ENCODE measurements at places on chromosomes 4 and X. TPM values are rescaled to one million over a fixed set of nuclear protein-coding genes. Genes with fewer than 3 reads are reported as not detected.

MAGEE1 gene
- polyA plus RNA-seq = 4.5 TPM

- DNase-seq = no peak
Measured at GRCh38 chrX:95678679-95679078, 1006.0 kb upstream of the DIAPH2 start.

DNA sequence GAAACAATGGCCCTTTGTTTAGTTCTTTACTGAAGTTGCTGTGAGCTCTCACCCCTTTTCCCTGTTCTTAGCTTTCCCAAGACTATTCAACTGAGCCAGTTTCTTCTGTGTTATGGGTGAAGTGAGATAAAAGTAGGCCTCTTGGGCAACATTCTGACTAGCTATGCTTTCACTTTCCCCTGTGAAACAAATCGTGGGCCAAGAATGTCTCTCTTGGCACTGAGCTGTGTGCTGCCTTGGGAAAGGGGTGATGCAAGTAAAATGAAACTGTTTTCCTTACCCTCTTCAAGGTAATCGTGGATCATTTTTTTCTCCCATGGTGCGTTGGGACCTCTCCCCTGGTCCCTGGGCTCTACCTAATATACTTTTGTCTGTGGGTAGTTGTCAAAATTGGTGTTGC is 653.9 kb upstream of the MAGEB2 start:
- DNase-seq = no peak

GRCh38 chr4:72971572-72971971 is 97.9 kb downstream of the COX18 start:
- no peak for DNase-seq

GRCh38 chr4:169047956-169048355 is 37.9 kb upstream of the CBR4 start:
- no peak for DNase-seq

BEX1 gene
- 14.2 TPM for polyA plus RNA-seq

DNA sequence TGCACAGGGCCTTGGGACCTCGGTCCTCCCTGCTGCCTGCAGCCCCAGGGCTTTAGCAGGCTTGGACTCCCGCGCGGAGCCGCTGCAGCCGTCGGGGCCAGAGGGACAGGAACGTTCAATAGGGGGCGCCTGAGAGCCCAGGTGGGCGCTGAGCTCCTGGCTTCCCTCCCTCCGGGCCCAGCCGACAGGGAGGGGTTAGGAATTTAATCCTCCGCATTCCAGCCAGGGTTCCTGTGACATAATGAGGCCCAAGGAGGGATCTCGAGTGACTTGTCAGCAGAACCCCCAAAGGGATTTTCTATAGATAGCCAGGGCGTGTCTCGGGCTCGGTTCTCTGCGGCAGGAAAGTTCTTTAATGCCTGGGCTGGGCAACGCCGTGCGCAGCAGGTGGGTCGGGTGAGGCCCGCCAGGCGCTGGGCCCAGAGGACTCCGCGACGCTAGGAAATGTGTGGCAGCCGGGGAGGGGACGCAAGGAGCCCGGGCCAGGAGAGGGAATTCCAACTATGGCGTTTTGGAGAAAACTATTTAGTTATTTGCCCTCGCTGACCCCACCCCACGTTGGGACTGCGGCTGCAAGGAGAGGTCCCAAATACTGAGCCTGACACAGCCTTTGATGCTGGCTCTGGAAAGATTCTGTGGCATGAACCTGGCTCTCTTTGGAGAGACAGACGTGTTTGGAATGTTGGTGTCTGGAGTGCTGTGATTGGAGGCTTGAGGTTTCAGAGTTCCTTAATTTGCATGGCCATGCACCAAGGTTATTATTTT is 285.2 kb upstream of the GATB start:
- DNase-seq = peak; percentile 33

GRCh38 chrX:40012868-40013265 is 84.9 kb downstream of the BCOR start:
- peak; percentile 34 for DNase-seq

Measured in right lung (tissue), 10 donors.